IMR-90 (cell line): ENCODE measurements at places on chromosomes 4 and X. TPM values are rescaled to one million over a fixed set of nuclear protein-coding genes. Genes with fewer than 3 reads are reported as not detected.

DNA sequence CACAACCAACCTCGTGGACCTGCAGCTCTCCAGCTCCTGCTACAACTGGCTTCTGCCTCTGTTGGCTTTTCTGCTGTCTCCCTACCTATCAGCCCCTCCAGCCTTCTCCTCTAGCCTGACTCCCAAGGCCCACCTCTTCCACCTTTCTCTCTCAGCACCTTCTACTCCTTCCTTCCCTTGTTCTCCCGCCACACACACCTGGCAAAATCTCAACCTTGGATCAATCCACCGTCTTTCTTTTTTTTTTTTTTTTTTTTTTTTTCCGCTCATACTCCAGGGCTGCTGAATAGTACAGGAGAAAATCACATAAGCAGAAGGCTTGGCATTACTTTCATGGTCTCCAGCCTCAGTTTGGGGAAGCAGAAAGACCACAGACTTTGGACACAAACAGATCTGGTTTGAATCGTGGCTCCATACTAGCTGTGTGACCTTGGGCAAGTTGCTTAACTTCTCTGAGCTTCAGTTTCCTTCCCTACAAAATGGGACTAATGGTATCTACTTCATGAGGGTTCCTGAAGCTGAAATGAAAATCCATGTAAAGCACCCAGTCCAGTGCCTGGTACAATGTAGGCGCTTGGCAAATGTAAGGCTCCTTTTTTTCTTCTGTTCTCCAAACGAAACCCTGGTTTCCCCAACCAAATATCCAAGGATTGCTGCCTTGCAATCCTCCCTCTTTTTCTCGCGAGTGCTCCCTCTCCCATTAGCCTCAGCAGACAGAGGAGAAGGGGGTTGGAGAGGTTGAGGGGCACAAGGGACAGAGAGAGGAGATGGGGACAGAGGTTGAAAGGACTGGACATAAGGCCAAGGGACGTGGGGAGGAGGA, 1.7 kb downstream of the FGD1 start:
- peaks cover 7% of the 10 kb centered on the region for H3K4me1 ChIP-seq
- no peaks in the 10 kb centered on the region for H3K27me3 ChIP-seq
- peak overlapping the region; percentile 95 for H3K4me3 ChIP-seq
- peak overlapping the region; percentile 61 for H3K27ac ChIP-seq
- H3K36me3 ChIP-seq, result no peaks in the 10 kb centered on the region

GRCh38 chrX:10939424-10939823, 171.7 kb upstream of the HCCS start:
- H3K27me3 ChIP-seq, result no peaks in the 10 kb centered on the region
- peak; percentile 16 for DNase-seq
- H3K4me3 ChIP-seq, result no peak overlapping the region
- H3K27ac ChIP-seq, result no peak overlapping the region

- no peak for DNase-seq
- H3K36me3 ChIP-seq, result no peaks in the 10 kb centered on the region
- no peaks in the 10 kb centered on the region for H3K4me1 ChIP-seq
- no peak overlapping the region for H3K4me3 ChIP-seq
Measured at GRCh38 chr4:104815665-104816064, 321.0 kb upstream of the CXXC4 start.

DNA sequence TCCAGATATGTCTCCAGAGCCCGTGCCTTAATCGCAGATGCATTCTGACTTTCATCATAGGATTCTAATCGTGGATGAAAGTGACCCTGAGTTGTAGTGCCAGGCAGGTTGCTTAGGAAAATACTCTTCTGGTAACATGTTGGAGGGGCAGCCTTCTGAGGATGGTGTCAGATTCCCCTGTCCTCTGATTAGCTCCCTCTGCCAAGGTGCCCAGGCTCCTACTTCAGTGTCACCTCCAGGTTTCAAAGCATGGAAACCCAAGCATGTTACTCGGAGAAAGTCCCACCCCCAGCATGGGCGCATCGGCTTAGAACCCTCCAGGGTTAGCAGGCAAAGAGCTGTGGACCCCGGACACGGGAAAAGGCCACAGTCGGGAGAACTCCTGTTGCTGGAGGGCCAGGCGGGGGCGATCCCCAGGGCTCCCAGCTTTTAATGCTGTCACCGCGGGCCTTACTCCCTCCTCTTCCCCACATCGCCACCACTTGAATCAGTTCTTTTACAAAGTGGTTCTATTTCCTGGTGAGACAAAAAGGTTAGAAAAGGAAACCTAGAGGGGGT, 44.5 kb downstream of the TRIM2 start:
- no peak for DNase-seq
- H3K27ac ChIP-seq, result peak overlapping the region; percentile 35
- peak overlapping the region; percentile 64 for H3K4me3 ChIP-seq

GRCh38 chrX:40470830-40471429, 109.8 kb upstream of the ATP6AP2 start:
- H3K27ac ChIP-seq, result no peak overlapping the region
- peaks cover 20% of the 10 kb centered on the region for H3K27me3 ChIP-seq
- H3K4me3 ChIP-seq, result no peak overlapping the region
- peaks cover 2% of the 10 kb centered on the region; the same call in 1 of the 2 replicates for H3K4me1 ChIP-seq
- DNase-seq, result no peak
- no peaks in the 10 kb centered on the region for H3K36me3 ChIP-seq

GRCh38 chrX:132778917-132779316, 179.5 kb downstream of the HS6ST2 start:
- no peaks in the 10 kb centered on the region for H3K4me1 ChIP-seq
- H3K4me3 ChIP-seq, result no peak overlapping the region
- peaks cover 4% of the 10 kb centered on the region for H3K27me3 ChIP-seq
- no peaks in the 10 kb centered on the region for H3K36me3 ChIP-seq

- DNase-seq, result no peak
- H3K36me3 ChIP-seq, result no peaks in the 10 kb centered on the region
- no peaks in the 10 kb centered on the region for H3K4me1 ChIP-seq
- H3K4me3 ChIP-seq, result no peak overlapping the region
- H3K27me3 ChIP-seq, result peaks cover 34% of the 10 kb centered on the region
Measured at GRCh38 chr4:174210354-174210753, 73.1 kb downstream of the FBXO8 start.

Gene BEX1
- 0.18 TPM in 1 of 2 replicates, not detected in the other for total RNA-seq

GRCh38 chr4:3572363-3572762, 40.1 kb upstream of the LRPAP1 start:
- H3K27ac ChIP-seq, result no peak overlapping the region
- no peak overlapping the region for H3K4me3 ChIP-seq
- no peak for DNase-seq
- H3K4me1 ChIP-seq, result no peaks in the 10 kb centered on the region
- H3K36me3 ChIP-seq, result no peaks in the 10 kb centered on the region

- no peak overlapping the region for H3K4me3 ChIP-seq
- no peaks in the 10 kb centered on the region for H3K27me3 ChIP-seq
- H3K36me3 ChIP-seq, result no peaks in the 10 kb centered on the region
- peaks cover 12% of the 10 kb centered on the region for H3K4me1 ChIP-seq
- no peak overlapping the region for H3K27ac ChIP-seq
Measured at GRCh38 chr4:159143687-159144086, 40.8 kb downstream of the RAPGEF2 start.

- H3K27ac ChIP-seq, result no peak overlapping the region
- DNase-seq, result no peak
- H3K4me3 ChIP-seq, result no peak overlapping the region
- H3K36me3 ChIP-seq, result no peaks in the 10 kb centered on the region
- H3K27me3 ChIP-seq, result no peaks in the 10 kb centered on the region
- no peaks in the 10 kb centered on the region for H3K4me1 ChIP-seq
Measured at GRCh38 chr4:36313703-36314102, 32.3 kb downstream of the DTHD1 start.

DNA sequence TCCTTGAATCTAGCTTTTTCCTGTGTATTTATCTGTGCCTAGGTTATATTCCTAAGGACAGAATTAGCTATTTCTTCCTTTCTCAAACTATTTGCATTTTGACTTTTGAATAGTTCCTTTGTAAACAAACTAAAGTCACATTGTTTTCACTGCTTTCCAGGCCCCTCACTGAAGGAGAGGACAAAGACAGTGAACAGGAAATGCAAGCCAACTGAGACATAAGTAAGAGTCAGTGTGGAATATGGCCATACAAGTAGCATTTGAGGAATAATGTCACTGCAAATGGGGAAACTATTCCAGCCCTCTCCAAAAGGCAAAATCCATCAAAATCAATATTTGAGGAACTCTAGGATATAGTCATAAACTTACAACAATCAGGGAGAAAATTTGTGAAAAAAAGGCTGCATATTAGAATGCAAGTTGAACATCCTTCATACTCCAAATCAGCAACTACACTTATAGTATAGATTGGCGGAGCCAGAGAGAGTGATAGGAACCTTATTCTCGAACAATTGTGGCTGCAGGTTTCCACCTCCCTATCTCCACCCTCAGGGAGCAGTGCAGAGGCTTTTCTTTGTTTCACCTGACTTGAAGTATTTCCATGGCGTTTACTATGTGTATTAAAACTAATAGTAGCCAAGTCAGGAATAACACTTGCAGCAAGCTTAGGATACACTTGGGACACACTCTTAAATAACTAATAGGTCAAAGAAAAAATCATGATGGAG, 1110.4 kb upstream of the ADGRL3 start:
- no peaks in the 10 kb centered on the region for H3K4me1 ChIP-seq
- H3K27ac ChIP-seq, result no peak overlapping the region
- H3K4me3 ChIP-seq, result no peak overlapping the region
- H3K36me3 ChIP-seq, result no peaks in the 10 kb centered on the region
- no peak for DNase-seq

Gene PQBP1
- 120 and 124 TPM in 2 replicates for total RNA-seq

DNA sequence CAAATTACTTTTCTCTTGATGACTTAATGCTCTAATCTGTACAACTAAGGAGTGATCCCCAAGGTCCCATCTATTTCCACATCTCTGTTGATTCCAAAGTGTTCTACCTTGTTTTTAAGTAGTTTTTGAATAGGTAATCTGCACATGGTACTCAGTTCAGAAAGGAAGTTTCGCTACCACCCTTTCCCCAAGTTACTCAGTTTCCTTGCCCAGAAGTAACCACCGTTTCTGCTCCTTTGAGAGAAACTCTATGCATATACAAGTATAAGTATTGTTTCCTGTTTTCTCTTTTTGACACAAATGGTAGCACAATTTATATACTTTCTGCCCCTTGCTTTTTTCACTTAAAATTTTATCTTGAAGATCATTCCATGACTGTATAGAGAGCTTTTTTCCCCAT, 18.1 kb downstream of the TMEM154 start:
- DNase-seq, result no peak
- H3K27ac ChIP-seq, result no peak overlapping the region
- no peaks in the 10 kb centered on the region for H3K4me1 ChIP-seq
- peaks cover 2% of the 10 kb centered on the region for H3K27me3 ChIP-seq
- no peaks in the 10 kb centered on the region for H3K36me3 ChIP-seq
- H3K4me3 ChIP-seq, result no peak overlapping the region

- no peaks in the 10 kb centered on the region for H3K36me3 ChIP-seq
- H3K27ac ChIP-seq, result no peak overlapping the region
- no peak overlapping the region for H3K4me3 ChIP-seq
- H3K4me1 ChIP-seq, result no peaks in the 10 kb centered on the region
Measured at GRCh38 chrX:11725631-11726442, 32.2 kb upstream of the MSL3 start.

GRCh38 chr4:89539797-89540711, 232.5 kb upstream of the GPRIN3 start:
- peak overlapping the region; percentile 54; the same call in 1 of the 2 replicates for H3K27ac ChIP-seq
- no peak overlapping the region for H3K4me3 ChIP-seq
- no peaks in the 10 kb centered on the region for H3K36me3 ChIP-seq
- peaks cover 11% of the 10 kb centered on the region for H3K4me1 ChIP-seq
- DNase-seq, result peak; percentile 21
- no peaks in the 10 kb centered on the region for H3K27me3 ChIP-seq

Gene CORIN
- total RNA-seq, result 15.6 and 20.3 TPM in 2 replicates

DNA sequence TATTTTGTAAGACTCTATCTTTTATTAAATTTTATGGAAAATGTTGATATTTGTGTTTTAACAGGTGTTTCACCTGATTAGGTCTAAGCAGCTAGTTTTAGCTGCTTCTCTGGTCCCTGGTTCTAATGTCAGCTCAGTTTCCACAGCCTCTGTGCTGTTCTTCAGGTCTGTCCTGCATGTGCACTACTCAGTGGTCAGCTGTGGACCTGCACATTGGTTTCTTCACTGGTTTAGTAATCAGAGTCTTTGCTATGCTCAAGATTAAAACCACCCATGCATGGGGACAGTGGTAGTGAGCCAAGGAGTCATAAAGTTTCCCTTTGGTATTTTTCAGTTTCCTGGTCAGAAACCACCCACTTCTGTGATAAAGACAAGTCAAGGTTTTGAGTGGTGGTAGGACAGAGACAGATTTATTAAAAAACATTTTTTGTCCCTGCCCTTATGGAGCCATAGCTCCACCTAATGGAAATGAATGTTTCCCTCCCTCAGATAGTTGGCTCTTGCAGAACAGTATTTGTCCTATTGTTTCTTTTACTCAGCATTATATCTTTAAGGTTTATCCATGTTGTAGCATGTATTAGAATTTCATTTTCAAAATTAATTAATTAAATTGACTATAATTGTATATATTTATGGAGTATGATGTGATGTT, 36.8 kb upstream of the VBP1 start:
- H3K36me3 ChIP-seq, result no peaks in the 10 kb centered on the region
- no peak overlapping the region for H3K4me3 ChIP-seq
- H3K27me3 ChIP-seq, result no peaks in the 10 kb centered on the region
- no peak overlapping the region for H3K27ac ChIP-seq
- H3K4me1 ChIP-seq, result no peaks in the 10 kb centered on the region

Gene NOA1
- total RNA-seq, result 9.7 and 10.4 TPM in 2 replicates

DNA sequence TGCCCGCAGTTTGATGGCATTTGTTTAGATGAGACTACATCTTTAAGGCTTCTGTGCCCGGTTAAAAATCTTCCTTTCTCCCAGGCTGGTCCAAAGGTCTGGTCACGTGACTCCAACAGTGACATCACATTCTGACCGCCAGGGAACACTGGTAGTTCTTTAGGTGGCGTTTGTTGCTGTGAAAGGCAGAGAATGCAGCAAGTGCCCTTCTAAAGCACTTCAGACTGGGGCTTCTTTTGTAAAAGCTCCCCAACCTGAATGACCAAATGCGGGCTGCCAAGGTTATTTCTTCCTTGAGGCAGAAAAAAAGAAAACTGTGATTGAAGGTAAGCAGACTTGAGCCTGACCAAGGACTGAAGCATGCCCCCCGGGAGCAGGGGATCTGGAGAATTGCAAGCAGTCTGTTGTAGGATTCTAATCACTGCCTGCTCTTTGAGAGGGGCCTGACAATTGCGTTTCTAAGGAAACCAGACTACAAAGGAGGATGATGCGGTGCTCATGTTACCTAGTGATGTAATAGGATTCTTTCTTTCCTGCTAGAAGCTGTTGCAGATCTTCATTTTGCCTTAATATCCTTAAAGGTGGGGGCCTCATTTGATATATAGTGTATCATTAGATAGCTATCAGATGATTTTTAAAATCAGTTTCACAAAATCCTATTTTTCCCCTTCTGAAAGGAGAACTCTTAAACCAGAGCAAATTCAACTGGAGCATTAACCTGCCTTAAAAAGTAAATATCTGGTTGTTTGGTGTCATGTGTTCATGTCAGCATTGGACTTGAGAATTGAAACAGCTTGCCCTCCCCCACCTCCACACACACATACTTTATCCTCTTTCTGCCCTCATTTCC, 133.1 kb downstream of the AKAP4 start:
- DNase-seq, result peak; percentile 47
- H3K27ac ChIP-seq, result no peak overlapping the region
- no peaks in the 10 kb centered on the region for H3K36me3 ChIP-seq
- H3K4me1 ChIP-seq, result no peaks in the 10 kb centered on the region
- H3K27me3 ChIP-seq, result no peaks in the 10 kb centered on the region
- H3K4me3 ChIP-seq, result no peak overlapping the region

GRCh38 chr4:54032558-54033135, 31.8 kb downstream of the CHIC2 start:
- H3K4me1 ChIP-seq, result peaks cover 3% of the 10 kb centered on the region; the same call in 1 of the 2 replicates
- no peak overlapping the region for H3K4me3 ChIP-seq
- H3K27me3 ChIP-seq, result no peaks in the 10 kb centered on the region
- DNase-seq, result no peak
- H3K27ac ChIP-seq, result no peak overlapping the region
